ENCODE measurements at places on chromosomes 11 and 22.

GRCh38 chr11:43327987-43328386, 16.2 kb downstream of the API5 start:
- DNase-seq = no peak

- DNase-seq = no peak
Observed at GRCh38 chr22:47225931-47226633, 463.6 kb downstream of the TBC1D22A start.

DNA sequence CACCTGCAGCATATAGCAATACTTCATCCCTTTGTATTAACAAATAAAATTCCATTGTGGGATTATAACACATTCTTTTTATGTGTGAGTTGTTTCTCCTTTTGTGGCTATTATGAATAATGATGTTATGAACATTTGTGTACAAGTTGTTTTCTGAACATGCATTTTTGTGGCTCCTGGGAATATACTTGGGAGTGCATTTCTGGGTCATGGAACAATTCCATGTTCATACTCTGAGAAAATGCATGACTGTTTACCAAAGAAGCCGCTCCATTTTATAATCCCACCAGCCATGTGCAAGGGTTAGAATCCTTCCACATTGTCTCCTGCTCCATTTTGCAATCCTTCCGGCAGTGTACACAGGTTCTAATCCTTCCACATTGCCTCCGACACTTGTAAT, 713.8 kb downstream of the TBC1D22A start:
- DNase-seq = no peak

GRCh38 chr22:32820131-32821119, 18.9 kb downstream of the TIMP3 start:
- no peak for DNase-seq

DNA sequence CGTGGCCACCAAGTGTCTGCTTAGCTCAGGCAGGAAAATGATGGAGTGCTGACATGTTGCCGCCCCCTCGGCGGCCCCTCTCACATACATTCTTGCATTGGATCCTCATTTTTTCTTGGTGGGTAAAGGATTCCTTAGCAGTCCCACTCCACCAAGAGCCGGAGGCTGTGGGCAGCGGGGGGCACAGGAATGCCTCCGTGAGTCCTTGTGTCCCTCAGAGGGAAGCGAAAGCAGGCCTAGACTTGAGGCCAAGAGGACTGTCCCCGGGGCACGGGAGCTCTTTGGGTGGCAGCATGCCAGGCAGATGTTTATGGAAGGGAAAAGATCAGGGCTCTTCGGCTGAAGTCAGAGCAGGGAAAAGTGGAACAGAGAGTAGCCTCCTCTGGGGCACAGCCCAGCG, 21.6 kb downstream of the LRFN4 start:
- no peak for DNase-seq

DNA sequence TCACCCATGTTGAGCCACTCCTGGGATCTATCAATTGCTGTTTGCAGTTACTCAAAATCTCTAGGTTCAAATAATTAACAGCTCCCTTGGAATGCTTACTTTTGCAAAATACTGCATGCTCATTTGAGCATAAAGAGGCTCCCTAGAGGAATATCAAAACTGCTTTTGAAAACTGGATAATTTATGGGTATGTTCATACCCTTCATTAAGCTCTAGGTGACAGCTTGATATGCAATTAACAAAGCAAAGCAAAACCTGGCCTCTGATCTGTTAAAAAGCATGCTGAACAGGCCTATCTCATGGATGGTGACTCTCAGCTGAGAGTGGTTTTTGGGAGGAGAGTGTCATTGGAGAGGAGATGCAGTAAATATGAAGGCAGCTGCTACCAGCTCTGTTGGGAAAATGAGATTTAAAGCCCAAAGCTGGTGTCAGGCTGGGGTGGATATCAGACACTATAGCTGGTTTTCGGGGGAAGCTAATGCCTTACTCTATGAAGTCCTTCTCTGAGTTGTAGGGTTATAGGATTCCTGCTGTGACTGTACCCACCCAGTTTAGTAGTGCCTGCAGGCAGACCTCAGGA, 110.9 kb downstream of the RASSF10 start:
- DNase-seq = no peak

DNA sequence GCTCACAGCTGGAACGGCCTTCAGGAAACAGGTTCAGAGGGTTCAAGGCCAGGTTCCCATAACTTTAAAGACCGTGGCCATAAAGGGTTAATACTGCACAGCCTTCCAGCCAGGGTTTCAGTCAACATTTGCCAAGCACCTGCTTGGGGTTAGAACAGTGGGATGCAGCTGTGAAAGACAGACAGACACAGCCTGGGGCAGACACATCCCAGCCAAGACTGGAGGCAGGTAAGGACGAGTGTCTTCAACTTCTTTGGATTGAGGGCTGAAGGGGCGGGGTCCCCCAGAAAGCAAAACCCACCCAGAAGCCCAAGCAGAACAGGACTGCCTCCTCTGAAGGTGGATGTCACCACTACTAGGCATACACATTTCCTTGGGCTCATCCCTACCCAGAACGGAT, 14.3 kb downstream of the ARFGAP2 start:
- DNase-seq = no peak

DNA sequence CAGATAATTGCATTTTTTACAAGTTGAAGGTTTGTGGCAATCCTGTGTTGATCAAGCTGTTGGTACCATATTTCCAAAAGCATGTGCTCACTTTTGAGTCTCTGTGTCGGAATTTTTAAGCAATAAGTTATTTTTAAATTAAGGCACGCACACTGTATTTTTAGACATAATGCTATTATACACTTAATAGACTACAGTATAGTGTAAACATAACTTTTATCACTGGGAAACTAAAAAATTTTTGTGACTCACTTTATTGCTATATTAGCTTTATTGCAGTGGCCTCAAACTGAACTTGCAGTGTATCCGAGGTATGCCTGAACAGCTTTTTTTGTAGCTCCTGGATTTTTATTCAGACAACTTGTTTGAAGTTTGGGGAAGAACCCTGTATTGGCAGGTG, 31.3 kb upstream of the RRM1 start:
- no peak for DNase-seq

DNA sequence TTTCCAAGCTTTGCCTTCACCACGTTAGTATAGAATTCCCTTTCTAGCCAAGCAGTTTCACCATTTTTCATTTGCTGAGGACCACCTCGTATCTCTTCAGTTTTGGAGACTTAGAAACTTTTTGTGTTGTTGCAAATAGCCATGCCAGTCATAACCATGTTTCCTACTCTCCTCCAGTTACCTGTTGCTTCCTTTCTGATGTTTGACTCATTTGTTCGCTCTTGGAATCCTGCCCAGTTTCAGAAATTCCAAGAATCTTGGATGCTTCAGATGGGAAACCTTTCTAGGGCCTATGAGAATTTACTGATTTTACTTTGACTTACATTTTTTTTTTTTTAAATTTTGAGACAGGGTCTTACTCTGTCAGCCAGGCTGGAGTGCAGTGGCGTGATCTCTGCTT, 65.4 kb downstream of the PPP6R3 start:
- DNase-seq = no peak

DNA sequence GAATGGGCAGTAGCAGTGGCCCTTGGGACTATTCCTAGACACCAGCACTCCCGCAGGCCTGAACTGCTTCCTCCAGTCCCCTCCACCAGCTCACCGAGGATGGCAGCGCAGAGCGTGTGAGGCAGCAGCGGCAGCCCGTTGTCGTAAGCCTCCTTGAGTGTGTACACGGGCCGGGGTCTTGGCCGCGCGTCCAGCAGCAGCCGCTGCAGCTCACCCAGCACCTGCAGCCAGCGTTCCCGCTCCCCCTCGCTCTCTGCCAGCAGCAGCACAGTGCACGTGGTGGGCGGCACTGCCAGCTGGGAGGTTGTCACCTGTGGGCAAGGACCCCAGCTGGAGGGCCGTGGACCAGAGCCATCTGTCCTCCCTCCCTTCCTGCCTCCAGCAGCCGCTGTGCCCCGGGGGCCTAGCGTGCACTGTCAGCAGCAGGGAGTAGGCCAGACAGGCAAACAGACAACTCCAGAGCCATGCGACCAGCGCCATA, 13.0 kb downstream of the CDC42BPG start:
- DNase-seq = no peak

- DNase-seq = no peak
Observed at GRCh38 chr11:67062526-67063373, 6.1 kb downstream of the RHOD start.

DNA sequence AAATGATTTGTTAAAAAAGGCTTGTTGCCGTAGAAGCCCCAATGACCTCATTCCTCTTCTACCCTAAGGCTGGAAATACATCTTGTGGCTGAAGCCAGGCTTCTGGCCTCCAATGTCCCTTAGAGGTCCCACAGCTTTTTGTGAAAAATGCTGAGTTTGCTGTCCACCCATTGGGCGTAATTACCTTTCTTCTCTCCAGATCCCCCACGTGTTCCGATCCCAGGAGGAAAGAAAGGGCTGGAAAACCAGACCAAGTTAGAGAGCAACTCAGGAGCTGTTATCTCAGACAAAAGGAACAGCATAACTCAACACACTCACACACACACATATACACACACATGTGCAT, 154.2 kb downstream of the MIAT start:
- no peak for DNase-seq

- no peak for DNase-seq
Observed at GRCh38 chr11:59152312-59152951, 9.8 kb downstream of the FAM111A start.

GRCh38 chr11:46701078-46701654, 335 bp downstream of the ZNF408 start:
- no peak for DNase-seq

DNA sequence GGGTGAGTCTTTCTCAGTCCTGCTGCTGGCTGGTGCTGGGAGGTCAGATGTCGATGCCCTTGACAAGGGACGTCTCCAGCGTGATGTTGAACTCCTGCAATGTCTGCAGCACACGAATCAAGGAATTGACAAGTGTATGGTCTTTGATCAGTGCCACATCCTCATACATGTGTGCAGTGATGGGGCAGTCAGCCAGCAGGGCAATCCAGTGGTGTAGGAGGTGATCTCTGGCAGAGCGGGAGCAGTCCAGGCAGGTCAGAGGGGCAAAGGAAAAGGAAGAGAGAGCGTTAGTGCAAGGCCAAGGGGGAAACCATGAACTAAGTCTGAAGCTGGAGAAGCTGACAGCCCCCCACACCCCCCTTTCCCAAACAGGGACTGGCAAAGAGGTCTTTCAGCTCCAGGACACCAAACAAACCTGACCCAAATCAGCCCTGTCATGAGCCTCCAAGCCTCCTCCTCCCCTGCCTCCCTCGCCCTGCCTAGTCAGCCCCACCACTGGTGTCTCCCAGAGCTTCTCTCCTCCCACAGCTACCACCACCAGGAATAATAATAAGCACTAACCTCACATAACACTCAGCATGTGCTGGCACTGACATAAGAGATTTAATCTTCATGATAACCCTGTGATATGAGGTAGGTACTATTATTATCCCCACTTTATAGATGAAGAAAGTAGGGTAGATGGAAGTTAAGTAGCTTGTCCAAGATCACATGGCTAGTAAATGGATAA, 48.4 kb upstream of the SCUBE2 start:
- DNase-seq = no peak

GRCh38 chr11:1326435-1327063, 17.1 kb upstream of the TOLLIP start:
- no peak for DNase-seq

- peak; percentile 22 for DNase-seq
Observed at GRCh38 chr11:94876645-94877442, 96.5 kb downstream of the CWC15 start.

DNA sequence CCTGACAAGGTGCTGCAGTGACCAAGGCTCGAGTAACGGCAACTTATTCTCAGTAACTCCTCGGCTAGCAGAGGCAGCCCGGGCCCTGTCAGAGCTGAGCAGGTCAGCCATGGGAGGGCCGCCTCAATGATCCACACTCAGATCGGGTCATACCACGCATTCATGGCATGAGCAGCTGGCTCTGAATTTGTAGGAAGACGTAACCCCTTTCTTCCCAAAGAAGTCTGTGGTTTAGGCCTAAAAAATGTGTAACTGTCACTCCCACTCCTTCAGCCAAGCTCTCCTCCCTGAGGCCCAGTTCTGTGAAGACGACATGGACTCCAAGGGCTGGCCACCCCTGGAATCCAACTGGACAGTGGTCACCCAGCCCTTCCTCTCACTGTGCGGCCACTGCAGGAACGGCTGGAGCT, 30.0 kb downstream of the PPP2R1B start:
- no peak for DNase-seq

DNA sequence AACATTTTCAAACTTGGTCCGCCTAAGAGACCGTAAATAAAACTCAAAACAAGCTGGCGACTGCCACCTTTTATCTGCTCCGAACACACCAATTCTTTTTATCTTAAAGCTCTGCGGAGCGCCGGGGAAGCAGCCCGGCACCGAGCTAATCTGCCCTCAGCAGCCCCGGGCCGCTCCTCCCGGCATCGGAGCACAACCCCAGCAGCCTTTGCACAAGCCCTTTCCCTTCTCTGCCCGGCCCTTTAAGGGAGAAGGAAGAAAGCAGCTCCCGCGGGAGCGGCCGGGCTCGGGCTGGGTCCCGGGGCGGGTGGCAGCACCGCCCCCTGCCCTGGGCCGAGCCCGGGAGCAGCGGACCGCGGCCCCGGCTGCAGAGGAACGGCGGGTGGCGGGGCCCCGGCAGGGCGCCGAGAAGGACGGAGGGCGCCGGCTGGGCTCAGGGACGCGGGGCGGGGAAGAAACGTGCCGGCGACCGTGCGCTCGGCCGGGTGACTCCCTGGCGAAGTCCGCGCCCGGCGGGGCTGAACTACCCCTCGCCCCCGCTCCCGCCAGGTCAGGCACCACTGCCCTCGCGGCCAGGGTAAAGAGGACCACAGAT, 133.6 kb upstream of the C11orf58 start:
- DNase-seq = no peak

DNA sequence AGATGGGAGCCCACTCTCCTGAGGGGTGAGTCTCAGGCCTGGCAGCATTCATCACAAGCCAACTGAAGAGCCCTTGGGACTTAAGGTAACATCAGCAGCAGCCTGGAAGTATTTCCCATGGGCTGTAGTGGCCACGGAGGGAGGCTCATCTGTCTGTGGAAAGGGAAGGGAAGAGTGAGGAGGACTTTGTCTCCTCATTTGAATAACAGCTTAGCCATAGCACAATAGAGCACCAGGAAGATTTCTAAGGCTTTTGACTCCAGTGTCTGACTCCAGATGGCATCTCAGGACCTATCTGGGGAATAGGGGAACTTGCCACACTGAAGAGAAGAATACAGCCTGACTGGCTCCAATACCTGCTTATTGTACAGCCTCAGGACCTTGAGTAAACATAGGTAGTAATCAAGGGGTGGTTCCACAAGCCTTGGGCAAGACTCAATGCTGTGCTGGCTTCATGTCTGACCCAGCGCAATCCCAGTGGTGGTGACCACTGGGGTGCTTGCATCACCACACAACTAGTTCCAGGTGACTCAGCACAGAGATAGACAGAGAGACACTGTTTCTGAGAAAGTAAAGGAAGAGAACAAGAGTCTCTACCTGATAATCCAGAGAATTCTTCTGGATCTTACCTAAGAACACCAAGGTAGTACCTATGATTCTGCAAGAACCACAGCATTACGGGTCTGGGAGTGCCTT, 510.5 kb upstream of the CCDC179 start:
- DNase-seq = no peak

All from stimulated activated CD4-positive, alpha-beta T cell treated with anti-CD3 and anti-CD28 coated beads, Interleukin-15, amount 100 ng/mL, for 1 hour (primary cell).